Activated naive CD4-positive, alpha-beta T cell (primary cell): ENCODE measurements at places on chromosomes 11 and 22.

GRCh38 chr22:27612115-27612514, 189.4 kb downstream of the MN1 start:
- DNase-seq = no peak

- DNase-seq = no peak
Measured at GRCh38 chr11:8386134-8386864, 122.6 kb upstream of the LMO1 start.

- DNase-seq = no peak
Measured at GRCh38 chr11:35158701-35159510, 19.9 kb downstream of the CD44 start.

- no peak for DNase-seq
Measured at GRCh38 chr11:11982975-11983374, 25.5 kb downstream of the DKK3 start.

- peak; percentile 55 for DNase-seq
Measured at GRCh38 chr22:39598017-39598965, 27.7 kb downstream of the CACNA1I start.

- DNase-seq = no peak
Measured at GRCh38 chr11:133040289-133040900, 491.9 kb downstream of the OPCML start.

DNA sequence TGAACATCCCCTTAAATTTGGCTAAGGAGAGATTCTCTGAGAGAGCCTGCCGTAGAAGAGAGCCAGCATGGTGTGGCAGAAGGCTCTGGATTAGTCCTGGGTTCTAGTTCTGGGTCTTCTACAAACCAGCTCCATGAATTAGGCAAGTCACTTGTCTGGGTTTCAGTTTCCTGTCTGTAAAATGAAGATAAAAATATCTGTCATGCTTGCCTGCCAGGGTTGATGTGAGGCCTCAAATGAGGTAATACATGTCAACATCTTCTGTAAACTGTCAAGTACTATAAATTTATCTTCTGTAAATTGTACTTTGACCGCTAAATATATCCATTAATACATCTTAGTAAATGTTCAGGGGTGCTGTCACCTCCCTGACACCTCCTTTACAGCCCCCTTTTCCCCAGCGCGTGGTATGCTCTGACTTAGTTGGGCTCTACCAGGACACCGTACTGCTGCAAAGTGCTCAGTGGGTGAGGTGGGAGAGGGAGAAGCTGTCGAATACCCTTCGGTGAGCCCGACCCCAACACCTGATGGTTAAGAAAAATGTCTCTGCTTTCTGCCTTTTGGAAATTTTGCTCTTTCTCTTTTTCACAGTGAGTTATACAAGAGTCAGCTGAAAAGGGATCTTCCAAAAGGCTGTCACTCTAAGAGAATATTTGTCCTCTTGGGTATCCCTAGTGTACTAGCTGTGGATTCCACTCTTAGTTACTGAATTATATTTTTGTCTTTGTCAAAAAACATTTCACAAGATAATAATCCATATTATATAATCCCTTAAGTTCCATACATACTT, 15.0 kb downstream of the RBX1 start:
- no peak for DNase-seq

DNA sequence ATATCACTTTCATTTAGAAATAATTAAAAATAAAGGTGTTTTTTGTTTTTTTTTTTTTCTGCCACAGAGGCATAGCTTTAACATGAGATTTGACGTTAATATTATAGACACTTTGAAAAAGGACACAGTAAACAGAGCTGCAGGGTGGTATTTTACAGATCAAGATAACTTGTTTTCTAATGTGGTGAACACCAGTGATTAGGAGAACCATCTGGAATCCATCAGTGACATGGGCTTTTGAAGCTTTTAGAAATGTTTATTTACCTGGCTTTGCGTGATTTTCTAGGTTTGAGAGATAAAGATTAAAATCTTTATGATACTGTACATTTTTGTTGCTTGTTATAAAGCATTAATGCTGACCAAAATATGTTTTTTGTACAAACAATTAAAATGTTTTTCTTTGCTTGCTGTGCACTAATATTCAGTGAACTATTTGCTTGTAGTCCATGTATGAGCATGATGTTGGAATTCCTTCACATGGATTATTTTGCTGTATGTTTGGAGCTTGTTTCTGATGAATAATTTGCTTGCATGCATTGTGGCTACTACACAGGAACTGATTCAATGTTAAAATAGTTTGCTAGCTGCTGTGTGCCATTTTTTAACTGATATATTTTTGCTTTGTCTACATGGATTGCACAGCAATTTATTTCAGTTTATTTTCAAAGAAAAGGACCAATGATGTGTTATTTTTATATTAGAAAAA, 352.1 kb upstream of the NARS2 start:
- no peak for DNase-seq

- DNase-seq = no peak
Measured at GRCh38 chr11:44964526-44965209, 14.0 kb upstream of the TP53I11 start.

DNA sequence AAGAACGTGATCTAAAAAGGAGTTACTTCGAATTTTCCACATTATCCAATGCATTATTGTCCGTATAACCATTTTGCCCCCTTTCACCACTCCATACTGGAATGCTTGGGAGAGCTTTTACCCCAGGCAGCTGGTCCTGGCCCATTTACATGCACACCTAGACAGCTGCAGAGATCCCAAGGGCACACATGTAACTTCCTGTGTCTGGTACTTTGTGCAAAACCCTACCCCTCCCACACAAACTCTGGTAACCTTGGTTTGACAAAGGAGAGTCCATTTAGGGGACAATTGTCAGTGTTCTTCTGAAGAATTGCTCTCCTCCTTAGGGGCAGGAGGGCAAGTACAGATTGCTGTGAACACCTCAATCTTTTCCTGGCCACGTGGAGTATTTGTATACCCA, 57.3 kb upstream of the SORL1 start:
- DNase-seq = no peak

DNA sequence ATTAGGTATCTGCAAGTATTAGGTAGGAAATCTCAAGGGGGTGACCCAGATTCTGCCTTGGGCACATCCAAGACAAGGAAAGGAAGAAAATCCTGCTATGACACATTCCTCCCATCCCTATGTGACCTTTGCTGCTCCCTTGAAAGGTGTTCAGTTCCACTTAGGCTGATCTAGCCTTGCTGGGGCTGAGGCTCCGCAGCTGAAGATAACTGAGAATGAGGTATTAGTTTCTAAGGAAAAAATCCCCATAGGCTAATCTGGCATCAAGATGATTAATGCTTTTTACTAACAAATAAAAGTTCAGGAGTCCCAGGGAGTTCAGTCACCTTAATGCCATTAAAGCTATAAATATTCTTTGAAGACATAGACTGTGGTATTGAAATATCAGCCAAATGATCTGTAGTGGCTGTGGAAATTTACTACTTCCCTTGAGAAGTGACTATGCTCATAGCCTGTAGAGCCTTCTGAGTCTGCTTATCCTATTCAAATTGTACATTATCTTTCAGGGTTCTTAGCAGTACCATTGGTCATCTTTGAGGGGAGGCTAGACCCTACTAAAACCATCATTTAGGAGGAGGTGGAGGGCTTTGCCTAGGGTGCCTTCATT, 239.9 kb upstream of the RAG2 start:
- no peak for DNase-seq

DNA sequence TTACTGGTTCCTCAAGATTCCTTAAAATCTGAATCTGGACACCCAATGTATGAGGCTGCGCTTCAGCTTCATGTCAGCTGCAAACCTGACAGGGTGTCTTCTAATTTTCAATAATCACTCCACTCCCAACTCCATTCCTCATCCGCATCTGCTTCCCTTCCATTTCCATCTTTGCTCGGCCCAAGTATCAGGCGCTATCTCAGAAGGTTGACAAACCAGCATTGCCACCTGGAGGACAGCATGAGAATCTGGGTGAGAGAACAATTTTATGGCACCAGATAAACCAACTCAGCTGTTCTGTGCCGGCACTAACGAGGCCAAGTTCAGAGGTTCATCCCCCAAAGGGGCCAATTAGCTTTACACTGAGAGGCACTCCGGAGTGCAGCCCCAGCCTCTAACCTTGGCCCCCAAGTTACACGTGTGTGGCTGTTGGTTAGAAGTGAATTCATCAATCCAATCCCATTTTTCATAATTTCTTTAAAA, 79.1 kb upstream of the LMO2 start:
- no peak for DNase-seq

GRCh38 chr22:48820481-48821345, 1007.0 kb downstream of the BRD1 start:
- no peak for DNase-seq
